ENCODE measurements at places on chromosomes 2 and 18. TPM values are rescaled to one million over a fixed set of nuclear protein-coding genes. Genes with fewer than 3 reads are reported as not detected.

GRCh38 chr2:147782141-147782930, 62.5 kb upstream of the ACVR2A start:
- ATAC-seq, result peak; percentile 95

- no peak for ATAC-seq
Observed at GRCh38 chr2:50480507-50480906, 551.4 kb downstream of the NRXN1 start.

GRCh38 chr2:118845005-118845521, 2.4 kb downstream of the EN1 start:
- no peak for ATAC-seq

DNA sequence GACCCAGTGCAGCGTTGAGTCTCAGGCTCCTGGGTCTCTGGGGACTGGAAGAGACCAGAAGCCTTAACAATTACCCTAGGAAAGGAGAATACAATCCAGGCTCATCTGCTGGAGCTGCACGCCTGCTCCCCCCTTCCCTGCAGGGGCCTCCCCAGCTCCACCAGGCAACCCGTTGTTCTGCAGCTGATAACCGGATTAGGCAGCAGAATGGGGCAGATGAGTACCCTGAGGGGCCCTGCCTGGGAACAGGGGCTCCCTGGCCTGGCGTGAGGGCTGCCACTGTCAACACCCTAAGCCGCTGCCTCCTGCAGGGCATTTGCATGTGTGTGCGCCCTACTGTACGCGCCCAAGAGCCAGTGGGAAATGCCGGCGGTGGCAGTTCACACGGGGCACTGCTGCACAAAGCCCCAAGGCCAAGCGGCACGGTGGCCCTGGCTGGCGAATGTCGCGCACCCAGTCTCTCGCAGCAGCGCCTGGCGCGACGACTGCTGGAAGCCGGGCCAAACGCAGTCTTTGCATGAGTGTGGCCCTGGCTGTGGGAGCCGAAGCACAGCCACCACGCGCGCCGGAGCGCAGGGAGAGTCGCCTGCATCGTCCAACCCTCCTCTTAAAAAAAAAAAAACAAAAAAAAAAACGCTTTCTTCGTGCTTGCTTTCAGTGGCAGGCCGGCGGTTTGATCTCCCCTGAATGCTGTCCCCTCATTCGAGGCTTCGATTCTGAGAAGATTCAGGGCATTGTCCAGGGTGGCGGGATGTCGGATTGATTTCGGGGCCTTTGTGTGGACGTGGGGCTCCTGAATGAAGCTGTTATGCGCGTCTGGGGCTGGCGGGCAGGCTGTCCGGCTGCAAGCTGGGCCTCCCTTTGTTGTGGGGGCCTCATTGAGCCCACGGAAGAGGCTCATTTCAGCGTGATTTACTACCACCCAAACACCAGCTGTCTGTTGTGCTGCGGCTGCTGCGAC, 63.8 kb downstream of the SETBP1 start:
- peak; percentile 86 for ATAC-seq

DNA sequence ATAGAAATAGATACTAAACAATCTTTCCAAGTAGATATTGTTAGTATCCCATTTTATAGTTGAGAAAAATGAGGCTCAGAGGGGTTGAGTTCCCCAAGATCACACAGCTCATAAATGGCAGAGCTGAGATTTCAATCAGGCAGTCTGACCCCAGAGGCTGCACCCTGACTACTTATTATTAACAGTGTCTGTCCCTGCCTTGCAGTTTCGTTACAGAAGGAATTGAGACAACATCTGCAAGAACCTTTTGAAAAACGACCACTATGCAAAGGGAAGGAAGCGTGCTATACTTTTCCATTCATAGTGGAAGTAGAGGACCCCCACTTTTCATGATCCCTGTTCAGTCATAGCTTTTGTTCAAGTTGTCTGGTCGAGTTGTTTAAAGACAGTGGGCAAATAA, 53.2 kb upstream of the SEC11C start:
- no peak for ATAC-seq

DNA sequence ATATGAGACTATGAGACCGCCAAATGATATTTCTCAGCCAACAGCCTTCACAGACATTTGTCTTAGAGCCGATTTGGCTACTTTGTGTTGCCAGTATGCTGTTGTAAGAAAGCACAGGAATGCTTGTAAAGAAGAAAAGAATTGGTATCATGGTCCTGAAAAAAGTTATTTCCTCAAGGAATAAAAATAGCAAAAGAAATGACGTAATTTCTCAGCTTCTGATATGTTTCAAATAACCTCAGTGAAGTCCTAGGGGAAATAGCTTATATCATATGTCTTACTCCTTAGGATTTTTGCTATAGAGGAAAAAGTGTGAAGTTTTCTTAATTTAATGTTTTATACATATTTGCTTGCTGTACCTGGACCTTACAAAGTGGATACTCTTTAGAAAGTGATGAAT, 23.0 kb downstream of the SCN1A start:
- ATAC-seq, result no peak

Gene MC2R
- total RNA-seq, result not detected

Gene SGPP2
- total RNA-seq, result 3.1 TPM

Gene VIL1
- total RNA-seq, result 0.07 TPM

DNA sequence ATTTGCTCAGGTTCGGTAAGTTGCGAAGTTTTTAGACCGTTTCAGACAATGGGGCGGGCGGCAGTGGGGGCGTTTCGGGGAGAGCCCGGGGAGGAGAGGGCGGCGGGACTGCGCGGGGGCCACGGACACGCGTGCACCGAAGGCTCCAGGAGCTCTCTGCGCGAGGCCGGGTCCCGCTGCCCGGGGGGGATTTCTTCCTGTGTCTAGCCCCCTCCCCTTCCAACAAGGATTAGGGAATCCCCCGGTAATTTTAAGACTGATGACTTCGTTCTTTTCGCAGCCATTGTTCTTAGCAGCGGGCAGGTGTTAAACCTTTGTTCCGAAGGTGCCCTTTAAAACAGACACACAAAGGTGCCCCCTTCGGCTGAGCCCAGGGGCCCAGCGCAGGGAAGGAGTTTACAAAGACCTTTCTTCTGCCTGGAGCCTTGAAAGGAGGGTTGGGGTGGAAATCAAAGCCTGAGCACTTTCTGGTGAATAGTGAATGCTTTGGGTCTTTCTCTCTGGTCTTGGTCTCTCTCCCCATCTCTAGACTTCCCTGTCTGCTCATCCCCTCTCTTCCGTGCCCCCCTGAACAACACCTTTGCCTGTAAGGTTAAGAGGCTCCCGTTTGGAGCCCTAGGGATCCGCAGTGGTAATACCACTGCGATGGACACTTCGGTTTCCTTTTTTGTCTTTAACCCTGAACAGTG, 2.1 kb downstream of the TRIB2 start:
- no peak for ATAC-seq

- ATAC-seq, result no peak
Observed at GRCh38 chr2:88087763-88088162, 20.1 kb downstream of the SMYD1 start.

- no peak for ATAC-seq
Observed at GRCh38 chr2:49737606-49738005, 583.3 kb upstream of the FSHR start.

- no peak for ATAC-seq
Observed at GRCh38 chr18:76264198-76264875, 230.7 kb downstream of the ZNF516 start.

- no peak for ATAC-seq
Observed at GRCh38 chr2:233250985-233251305, 528 bp upstream of the ATG16L1 start.

DNA sequence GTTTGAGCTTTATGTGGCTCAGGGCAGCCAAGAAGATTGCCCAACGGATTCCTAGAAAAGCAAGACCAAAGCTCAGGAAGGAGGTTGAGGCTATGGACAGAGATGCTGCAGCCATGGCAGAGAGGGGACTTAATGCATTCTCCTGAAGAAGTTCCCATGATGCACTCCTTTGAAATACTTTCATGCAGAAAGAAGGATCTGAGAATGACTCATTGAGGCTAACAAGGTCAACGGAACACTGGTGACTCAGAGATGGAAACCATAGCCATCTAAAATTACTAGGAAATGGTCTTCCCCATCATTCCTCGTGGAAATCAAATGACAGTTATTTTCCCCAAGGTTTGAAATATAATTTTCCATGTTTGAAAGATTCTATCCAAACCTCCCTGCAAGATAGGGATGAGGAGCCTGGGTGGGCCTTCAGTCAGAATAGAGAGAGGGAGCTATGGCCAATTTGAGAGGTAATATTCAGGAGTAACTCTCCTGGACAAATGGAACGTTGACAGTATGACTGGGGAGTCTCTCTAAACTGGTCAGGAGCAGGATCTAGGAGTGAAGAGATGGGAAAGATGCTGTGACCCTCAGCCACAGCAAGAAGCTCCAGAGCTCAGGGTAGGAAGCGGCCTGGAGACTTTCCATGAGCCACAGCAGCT, 63.0 kb downstream of the REEP1 start:
- peak; percentile 88 for ATAC-seq

Gene IAH1
- total RNA-seq, result 32.4 TPM

Gene ACMSD
- not detected for total RNA-seq

Gene CDH2
- total RNA-seq, result 84.3 TPM

Gene SAG
- 6.0 TPM for total RNA-seq

Gene DNMT3A
- 25.7 TPM for total RNA-seq

DNA sequence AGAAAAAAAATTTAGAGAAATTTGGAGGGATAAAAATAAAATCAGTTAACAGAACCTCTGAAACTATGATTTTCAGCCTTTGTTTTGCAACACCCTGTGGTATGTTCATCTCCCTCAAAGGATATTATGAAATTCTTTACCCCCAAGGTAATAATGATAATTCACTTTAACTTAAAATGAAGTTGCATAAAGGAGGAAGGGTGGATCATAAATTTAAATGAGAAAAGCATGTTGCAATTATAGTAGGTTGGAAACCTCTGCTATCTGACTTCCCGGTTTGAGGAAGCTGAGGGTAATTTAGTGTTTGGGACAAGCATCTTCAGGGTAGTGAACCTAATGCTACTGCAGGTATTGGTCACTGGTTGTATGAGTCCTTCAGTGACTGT, 102.9 kb downstream of the BABAM2 start:
- no peak for ATAC-seq

DNA sequence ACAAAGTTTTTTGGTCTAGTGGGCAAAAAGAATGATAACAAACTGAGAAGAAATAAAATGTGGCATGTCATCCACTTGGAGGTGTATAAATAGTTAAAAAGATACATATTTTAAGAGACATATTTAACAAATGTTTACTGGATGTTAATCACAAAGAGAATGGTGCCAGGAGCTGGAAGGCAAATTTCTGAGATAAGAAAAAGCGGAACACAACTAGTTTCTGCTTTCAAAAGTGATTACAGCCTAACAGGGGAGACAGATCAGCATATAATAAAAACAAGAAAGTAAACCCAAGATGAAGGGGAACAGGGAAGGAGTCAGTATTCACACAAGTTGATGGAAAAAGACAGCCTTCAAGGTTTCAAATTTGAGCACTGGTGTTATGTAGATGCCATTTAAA, 91.3 kb downstream of the OLA1 start:
- ATAC-seq, result no peak

DNA sequence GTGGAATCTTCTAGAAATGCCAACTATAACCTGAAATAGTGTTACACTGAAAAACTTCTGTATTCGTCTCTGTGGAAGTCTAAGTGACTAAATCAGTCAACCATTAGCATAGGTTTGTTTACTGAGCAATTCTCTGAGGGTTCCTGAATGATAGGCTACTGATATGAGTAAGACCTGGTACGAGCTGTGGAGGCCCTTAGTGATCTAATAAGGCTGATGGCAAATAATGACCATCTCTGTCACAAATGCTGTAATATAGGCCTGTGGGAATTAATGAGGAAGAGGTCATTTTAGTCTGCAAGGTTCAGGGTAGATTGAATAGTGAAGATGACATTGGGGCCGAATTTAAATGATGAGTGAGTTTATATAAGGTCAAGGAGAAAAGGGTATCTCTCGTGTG, 82.5 kb downstream of the MGAT5 start:
- ATAC-seq, result no peak

Gene EPB41L5
- total RNA-seq, result 20.2 TPM

DNA sequence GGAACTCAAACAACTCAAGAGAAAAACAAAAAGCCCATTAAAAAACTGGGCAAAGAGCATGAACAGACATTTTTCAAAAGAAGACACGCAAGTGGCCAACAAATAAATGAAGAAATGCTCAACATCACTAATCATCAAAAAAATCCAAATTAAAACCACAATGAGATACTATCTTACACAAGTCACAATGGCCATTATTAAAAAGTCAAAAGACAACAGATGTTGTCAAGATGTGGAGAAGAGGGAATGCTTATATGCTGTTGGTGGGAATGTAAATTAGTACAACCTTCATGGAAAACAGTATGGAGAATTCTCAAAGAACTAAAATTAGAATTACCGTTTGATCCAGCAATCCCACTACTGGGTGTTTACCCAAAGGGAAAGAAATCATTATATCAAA, 15.1 kb downstream of the LMAN1 start:
- ATAC-seq, result no peak

Gene CFAP221
- 2.6 TPM for total RNA-seq

GRCh38 chr2:160583146-160583535, 89.5 kb upstream of the RBMS1 start:
- no peak for ATAC-seq

Gene SRD5A2
- total RNA-seq, result 0.05 TPM

All from motor neuron (in vitro differentiated cells).